ENCODE measurements at places on chromosomes 1 and 21.

GRCh38 chr21:27476696-27477095, 509.8 kb upstream of the ADAMTS5 start:
- DNase-seq, result no peak

GRCh38 chr1:100542285-100542684, 4.3 kb downstream of the GPR88 start:
- no peak for DNase-seq

DNA sequence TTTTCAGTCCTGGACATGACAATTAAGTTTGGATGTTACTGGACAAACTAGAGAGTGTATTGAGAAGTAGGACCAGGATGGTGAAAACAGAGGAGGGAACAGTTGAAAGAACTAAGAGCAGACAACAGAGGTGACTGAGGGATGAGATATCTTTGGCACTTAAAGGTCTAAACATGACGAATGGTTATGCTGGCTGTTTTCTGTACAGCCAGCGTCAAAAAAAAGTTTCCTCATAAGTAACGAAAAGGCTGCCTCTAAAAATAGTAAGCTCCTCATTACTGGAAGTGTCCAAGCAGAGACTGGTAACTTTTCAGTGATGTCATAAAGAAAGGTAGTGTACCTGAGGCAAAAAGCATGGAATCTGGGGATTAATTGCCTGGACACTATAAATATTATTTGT, 35.2 kb upstream of the AK4 start:
- no peak for DNase-seq

DNA sequence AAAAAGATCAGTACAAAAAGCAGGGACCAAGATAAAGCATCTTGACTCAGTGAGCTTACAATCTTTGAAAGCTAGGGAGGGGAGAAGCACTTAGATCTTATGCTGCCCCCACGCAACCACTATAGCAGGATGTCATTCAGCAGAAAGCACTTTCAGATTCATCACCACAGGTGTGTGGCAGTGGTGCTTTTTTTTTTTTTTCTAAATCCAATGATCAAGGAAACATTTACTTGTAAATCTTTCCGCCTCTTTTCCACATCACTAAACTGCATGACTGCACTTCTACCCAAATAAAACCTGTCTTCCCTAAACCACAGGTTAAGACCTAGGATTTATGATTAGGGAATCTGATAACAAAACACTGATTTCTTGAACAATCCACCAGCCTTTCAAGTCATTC, 154.8 kb downstream of the SLC45A1 start:
- peak; percentile 44 for DNase-seq

GRCh38 chr1:186925881-186926669, 97.3 kb downstream of the PLA2G4A start:
- DNase-seq, result no peak

GRCh38 chr1:152110365-152110859, 4.8 kb downstream of the TCHH start:
- DNase-seq, result peak; percentile 30

GRCh38 chr1:63936276-63936675, 162.5 kb downstream of the ROR1 start:
- DNase-seq, result no peak

DNA sequence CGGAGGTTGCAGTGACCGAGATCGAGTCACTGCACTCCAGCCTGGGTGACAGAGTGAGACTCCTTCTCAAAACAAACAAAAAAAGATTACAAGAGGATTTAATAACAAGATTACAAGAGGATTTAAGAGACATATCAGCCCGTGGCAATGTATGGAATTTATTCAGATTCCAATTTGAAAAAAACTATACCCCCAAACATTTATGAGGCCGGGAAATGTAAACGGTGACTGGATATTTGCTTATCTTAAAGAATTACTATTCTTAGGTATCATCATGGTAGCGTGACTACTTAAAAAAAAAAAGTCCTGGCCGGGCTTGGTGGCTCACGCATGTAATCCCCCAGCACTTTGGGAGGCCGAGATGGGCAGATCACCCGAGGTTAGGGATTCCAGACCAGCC, 21.2 kb upstream of the ELK4 start:
- DNase-seq, result no peak

- DNase-seq, result no peak
These were observed 492 bp upstream of the PGM1 start for GRCh38 chr1:63592536-63593302.

DNA sequence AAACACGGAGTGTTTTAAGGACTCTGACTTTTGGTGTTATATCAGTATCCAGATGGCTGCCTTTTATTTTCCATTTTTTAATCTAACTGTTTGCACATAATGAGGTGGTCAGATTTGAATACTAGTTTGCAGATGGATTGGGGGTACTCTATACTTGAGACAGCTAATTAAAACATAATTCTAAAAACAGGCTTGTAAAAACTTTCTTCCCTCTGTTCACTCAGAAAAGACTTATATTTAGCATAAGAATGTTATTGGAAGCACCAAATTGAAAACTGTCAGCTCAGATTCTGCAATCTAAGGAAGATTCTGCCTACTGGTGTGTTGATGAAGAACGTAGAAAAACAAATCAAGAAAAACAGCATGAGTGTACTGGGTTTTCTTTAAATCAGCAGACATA, 44.0 kb upstream of the NRIP1 start:
- no peak for DNase-seq

- DNase-seq, result no peak
These were observed 20.1 kb upstream of the KCTD3 start for GRCh38 chr1:215547011-215547410.

DNA sequence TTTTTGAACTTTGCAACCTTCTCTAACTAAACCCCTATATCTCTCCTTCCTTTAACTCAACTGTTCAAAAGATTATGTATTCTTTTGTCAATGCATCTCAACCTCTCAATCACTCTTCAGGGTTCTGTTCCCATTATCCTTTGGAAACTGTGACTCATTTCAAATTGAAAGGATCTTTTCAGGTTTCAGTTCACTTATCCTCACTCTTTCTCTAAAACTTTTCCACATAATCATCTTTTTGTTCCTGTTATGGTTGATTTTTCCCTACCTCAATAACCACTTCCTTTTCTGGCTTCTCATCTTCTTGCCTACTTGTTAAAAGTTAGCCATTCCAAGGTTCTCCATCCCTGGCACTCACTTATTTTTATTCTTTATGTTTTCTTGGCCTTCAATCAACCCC, 56.2 kb upstream of the NUF2 start:
- DNase-seq, result no peak

DNA sequence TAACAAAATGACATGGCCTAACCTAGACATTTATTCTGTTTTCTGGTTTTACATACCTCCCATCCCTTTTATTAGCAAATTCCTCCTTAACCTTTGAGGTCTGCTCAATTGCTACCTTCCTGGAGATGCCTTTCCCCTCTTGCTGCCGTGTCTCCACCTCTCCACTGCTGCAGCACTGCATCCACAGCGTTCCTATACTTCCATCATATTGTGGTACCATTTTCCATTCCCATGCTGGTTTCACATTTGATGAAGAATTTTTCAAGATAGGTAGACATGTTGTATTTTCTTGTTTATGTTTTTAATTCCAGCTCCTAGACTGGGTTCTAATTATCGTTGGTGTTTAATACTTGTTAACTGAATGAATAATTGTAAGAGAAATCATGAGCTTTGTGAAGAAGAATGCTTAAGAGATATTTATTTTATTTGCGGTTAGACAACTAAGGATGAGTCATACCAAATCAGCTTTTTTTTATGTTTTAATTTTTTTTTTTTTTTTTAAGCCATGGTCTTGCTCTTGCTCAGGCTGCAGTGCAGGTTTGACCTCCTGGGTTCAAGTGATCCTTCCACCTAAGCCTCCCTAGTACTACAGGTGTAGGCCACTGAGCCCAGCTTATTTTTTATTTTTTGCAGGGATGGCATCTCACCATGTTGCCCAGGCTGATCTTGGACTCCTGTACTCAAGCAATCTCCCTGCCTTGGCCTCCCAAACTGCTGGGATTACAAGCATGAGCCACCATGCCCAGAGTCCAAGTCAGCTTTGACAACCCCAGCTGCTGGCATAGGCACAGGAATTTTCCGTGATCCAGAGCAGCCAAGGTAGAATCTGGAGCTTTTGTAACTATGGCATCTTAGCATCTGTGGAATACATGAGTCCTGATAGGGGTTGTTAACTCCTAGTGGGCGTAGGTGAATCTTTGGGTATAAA, 44.0 kb downstream of the ATP6V1G3 start:
- no peak for DNase-seq

GRCh38 chr21:26388731-26389231, 184.3 kb downstream of the CYYR1 start:
- no peak for DNase-seq

DNA sequence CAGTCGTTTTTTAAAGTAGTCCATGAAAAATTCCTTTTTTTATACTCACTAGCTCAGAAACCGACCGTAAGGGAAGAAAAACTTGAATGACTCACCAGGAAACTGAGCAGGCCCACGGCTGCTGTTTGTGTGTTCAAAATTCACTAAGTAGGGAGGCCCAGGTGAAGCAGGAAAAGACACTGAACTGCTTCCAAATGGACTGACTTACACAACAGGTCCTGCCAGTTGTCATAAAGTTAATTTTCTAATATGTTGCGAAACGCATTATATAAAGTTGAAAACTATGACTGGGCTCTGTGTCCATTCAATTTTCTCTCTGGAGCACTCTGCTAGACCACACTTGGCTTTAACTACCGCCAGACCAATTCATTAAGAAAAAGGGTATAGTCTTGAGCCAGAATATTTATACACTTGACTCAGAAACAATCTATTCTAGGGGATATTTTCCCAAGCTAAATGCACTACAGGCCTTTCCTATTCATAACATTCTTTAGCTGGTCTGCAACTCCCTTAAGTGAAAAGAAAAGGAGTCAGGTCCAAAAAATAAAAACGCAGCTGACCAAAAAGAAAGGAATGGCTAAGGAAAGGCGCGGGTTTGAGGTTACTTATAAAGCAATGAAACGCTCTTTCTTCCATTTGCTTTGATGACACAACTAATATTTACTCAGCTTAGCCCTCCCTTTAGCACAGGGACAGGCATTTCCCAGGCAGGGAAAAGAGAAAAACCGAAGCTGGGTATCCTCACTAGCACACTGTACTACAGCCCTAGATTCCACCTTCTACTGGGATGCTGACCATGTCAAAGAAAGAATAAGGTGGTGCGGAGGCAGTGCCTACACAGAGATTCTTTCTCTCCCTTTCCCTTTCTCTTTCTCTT, 306.3 kb upstream of the ESRRG start:
- DNase-seq, result no peak

DNA sequence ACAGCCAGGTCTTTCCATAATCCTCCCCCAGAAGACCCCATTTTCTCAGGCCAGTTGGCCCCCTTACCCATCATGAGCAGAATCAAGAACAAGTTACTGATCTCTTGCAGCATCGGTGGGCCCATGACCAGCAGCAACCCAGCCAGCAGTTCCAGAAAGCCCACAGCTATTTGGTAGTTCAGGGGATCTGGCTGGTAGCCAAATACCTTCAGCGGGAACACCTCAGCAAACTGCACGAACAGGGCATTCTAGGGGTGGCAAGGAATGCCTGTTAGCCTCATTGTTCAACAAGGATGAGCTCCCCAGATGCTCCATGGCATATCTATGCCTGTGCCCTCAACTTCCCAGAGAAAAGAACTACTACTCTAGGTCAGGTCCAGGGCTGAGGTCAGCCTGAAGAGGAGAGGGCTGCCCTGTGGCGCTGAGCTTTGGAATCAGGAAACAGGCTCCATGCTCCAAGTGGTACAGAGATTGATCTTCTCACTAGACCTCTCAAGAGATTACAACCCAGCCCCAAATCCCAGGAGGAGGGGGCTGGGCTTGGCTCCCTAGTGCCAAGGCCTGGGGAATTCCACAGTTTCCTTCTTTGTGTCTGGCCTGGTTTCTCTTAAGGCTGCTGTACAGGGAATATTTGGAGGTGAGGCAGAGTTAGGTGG, 1.3 kb downstream of the TMEM35B start:
- no peak for DNase-seq

GRCh38 chr1:172184506-172185191, 235.8 kb upstream of the C1orf105 start:
- DNase-seq, result no peak

GRCh38 chr1:145959957-145960467, 2.2 kb upstream of the LIX1L start:
- DNase-seq, result no peak

GRCh38 chr1:177593105-177593504, 376.8 kb downstream of the SEC16B start:
- no peak for DNase-seq

DNA sequence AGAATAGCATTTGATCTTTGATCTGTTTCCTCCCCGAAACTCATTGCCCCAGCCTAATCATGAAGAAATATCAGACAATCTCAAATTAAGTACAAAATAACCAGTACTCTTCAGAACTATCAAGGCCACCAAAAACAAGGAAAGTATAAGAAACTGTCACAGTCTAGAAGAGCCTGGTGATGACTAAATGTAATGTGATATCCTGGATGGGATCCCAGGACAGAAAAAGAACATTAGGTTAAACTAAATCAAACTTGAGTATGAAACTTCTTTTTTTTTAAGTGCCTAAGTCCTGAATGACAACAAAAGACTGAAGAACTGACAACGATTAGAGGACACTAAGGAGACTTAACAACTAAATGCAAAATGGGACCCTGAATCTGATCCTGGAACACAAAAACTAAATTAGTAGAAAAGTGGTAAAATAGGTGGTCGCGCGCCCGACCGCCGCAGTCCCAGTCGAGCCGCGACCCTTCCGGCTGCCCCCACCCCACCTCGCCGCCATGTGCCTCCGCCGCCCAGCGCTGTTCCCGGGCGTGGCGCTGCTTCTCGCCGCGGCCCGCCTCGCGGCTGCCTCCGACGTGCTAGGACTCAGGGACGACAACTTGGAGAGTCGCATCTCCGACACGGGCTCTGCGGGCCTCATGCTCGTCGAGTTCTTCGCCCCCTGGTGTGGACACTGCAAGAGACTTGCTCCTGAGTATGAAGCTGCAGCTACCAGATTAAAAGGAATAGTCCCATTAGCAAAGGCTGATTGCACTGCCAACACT, 5.5 kb upstream of the PRKAB2 start:
- DNase-seq, result no peak

- DNase-seq, result no peak
These were observed 42.4 kb downstream of the PKNOX1 start for GRCh38 chr21:43016728-43017127.
